ENCODE measurements at places on chromosomes 4 and X. TPM values are rescaled to one million over a fixed set of nuclear protein-coding genes. Genes with fewer than 3 reads are reported as not detected.

THAP9 gene
- total RNA-seq = 0.32 TPM

DNA sequence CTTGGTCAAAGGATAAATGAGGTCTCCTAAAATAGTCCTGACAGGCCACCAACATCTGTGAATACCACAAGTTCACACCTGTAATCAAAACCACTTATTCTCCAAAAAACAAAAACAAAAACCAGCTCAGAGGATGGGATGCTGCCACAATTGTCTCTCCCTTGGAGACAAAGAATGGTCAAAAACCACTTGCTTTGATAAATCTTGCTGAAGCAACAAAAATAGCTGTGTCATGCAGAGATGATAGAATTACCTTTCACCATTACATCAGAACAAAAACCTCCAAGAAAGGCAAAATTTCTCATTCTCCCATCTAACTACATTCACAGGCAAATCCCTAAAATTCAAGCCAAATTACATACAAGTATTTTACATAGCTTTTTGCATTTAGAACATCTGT, 180.4 kb downstream of the MAML3 start:
- no peak for DNase-seq

SLC25A31 gene
- total RNA-seq = not detected

FAT1 gene
- total RNA-seq = 52.9 TPM

ARSJ gene
- total RNA-seq = 14.6 TPM

DNA sequence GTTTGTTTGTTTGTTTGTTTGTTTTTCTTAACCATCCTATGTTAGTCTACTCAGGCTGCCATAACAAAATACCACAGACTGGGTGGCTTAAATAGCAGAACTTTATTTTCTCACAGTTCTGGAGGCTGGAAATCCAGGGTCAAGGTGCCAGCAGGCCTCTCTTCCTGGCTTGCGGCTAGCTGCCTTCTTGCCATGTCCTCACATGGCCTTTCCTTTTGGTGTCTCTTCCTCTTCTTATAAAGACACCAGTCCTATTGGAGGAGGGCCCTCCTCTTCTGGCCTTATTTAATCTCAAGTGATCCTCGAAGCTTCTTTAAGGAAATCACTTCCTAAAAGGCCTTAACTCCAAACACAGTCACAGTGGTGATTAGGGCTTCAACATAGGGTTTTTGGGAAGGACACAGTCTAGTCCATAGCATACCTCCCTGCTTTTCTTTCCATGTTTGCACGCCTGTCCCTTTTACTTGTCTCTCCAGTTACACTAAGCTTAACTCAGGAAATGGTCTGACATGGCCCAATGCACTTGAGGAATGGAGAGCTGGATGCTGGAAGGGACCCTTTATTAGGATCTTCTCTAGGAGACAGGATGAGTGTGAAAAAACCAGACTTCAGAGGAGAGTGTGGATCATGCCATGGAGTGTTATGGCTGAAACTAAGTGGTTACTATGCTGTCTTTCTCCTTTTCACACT, 36.0 kb upstream of the MGST2 start:
- no peak for DNase-seq

- no peak for DNase-seq
These were observed 59.0 kb upstream of the SLIT2 start for GRCh38 chr4:20192736-20193135.

- no peak for DNase-seq
These were observed 56.4 kb downstream of the EGF start for GRCh38 chr4:109969087-109969486.

- no peak for DNase-seq
These were observed 192.1 kb downstream of the SPRY1 start for GRCh38 chr4:123588631-123589241.

DNA sequence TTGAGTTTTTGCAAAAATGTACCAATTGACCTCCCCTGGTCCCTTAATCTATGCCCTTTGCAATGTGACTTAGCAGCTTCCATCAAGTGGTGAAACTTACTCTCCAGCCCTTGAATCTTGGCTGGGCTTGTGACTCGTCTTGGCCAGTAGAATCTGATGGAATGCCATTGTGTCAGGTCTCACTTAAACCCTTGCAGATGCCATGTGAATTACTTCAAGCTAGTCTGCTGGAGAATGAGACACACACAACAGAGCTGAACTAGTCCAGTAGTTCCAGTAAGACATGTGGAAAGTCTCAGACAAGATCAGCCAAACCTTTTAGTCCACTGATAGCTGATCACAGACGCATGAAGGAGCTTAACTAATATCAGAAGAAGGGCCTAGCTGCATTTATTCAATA, 567.8 kb upstream of the CPEB2 start:
- no peak for DNase-seq

DNA sequence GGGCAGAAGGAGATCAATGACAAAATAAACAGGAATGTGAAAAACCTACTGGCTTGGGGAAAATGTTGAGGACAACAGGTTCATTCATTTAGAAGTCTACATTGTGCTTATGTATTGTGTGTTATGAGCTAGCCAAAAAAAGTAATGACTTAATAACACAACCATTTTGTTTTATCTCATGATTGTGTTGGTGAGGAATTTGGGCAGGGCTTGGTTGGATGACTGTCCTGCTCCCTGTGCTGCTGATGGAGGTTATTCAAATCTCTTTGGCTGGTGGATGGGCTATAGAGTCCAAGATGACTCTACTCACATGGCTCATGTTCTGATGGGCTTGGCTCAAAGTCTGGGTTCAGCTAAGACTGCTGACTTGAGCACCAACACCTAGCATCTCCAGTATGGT, 116.3 kb downstream of the HS3ST1 start:
- DNase-seq = no peak

GRCh38 chr4:145920205-145920604, 18.4 kb downstream of the ZNF827 start:
- no peak for DNase-seq

DNA sequence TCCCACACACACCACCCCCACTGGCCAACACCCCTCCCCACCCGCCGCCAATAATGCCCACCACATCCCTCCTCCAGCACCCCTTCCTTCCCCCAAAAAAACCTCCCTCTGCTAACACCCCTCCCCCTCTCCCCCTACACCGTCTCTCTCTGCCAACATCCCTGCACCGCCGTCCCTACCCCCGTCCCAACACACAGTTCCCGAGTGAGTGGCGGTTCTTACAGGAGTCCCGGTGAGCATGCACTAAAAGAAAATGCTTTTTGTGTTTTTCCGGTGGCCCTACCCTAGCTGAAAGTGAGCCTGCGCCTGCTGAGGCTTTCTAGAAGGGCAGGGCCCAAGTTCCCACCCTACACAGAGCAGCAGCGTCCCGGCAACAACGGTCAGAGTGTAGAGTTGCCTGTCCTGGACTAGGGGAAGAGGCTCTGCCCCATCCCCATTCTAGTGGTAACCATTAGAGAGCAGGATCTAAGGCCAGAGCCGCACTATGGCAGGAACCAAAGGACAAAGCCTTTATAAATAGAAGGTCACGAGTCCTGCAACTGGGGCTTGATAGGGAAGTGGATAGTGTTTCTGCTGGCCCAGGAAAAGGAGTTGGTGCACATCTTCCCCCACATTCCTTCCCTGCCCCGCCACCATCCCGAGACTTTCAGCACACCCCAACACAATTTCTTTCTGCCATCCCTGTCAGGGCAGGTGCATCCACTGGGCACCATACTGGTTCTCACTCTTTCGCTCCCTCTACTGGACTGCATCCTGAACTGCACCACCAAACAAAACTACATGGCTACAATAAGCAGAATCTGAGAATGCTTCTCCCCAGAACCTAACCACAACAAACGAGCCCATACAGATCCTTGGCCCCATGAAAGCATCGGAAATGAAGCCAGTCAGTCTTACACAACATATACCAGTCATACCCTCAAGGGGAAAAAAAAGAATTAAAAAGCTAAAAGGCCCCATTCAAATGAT, 78.1 kb upstream of the PAGE3 start:
- no peak for DNase-seq

SORBS2 gene
- total RNA-seq = 246 TPM

GRCh38 chr4:169959254-169959653, 66.9 kb downstream of the MFAP3L start:
- no peak for DNase-seq

SSX1 gene
- total RNA-seq = not detected

ZNF827 gene
- 19.5 TPM for total RNA-seq

DNA sequence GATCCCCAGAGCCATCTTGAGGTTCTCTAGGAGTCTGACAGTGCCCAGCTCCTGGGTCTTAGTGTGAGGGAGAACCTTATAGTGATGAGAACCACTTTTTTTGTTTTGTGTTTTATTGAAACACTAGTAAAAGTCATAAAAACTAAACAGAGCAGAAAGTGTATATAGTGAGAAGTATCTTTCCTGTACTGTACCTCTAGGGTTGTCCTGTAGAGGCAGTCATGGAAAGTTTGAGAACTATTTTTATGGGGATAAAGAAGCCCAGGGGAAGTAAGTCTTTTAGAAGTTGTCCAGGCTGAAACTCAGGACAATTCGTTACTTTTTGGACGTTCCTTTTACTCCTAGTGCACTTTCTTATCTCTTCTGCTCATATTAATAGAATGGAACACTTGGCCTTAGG, 40.9 kb downstream of the ADH5 start:
- no peak for DNase-seq

DNA sequence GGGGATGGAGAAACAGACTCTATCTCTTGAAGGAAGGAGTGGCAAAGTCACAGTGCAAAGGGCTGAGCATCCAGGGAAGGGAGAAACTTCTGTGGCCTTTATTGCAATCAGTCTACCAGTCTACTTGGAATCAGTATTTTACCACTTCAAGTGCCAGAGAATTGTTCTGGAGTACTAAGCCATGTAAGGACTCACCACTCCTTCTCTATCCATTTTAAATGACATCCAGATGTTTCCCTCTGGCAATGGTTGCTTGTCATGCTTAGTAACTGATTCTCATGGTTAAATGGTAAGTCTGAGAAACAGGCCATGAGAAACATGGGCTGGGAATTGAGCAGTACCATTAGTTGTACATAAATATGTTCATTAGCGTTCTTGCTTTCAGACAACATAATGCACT, 21.1 kb upstream of the SMIM10 start:
- DNase-seq = no peak

DNA sequence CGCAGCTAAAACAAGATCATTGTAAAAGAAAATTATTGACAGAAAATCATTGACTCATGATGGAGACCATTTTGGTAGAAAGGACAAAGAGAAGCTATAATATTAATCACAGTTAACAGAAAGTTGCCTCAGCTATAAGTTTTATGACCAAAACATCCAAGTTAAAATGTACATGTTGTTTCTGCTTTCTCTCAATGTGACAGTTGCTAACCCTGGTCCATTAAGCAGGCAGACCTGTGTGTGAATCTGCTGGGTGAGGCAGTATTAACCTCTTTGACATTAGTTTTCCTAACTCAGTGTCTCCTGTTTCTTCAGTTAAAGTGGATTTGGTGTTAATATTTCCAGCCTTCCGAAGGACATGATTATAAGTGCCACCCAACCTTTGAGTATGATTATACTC, 94.8 kb upstream of the DCLK2 start:
- no peak for DNase-seq

GRCh38 chr4:161132715-161133425, 1030.9 kb downstream of the FSTL5 start:
- DNase-seq = no peak

DNA sequence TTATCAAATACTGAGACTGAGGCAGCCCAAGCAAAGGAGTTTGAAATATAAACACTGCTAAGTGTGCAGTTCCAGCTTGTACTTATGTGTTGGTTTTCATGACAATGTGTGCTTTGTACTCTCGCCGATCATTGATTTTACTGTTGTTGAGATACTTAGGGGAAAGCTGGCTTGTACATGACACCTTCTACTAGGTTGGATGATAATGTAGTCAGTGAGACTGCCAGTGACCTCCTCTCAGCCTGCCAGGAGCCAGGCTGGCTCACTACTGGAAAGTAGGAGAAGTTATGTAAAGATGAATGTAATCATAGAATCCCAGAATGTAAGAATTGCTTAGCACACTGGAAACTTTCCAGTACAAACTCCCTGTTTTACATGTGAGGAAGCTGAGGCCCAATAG, 132.0 kb downstream of the AFF2 start:
- no peak for DNase-seq

GRCh38 chr4:102665527-102665926, 95.2 kb downstream of the MANBA start:
- DNase-seq = no peak

- no peak for DNase-seq
These were observed 393.7 kb downstream of the GASK1B start for GRCh38 chr4:157779081-157779480.

CXCL5 gene
- not detected for total RNA-seq

DNA sequence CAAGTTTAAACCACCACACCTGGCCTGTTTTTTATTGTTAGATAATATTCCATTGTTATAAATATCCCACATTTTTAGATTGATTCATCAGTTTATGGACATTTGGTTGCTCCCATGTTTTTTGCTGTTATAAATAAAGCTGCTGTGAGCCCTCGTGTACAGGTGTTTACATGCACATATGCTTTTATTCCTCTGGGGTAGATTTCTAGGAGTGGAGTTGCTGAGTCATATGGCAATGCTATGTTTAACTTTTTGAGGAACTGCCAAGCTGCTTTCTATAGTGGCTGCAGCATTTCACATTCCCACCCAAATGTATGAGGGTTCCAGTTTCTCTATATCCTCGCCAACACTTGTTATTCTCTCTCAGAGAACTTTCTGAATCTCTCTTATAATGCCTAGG, 90.5 kb downstream of the TBL1X start:
- DNase-seq = no peak

GRCh38 chr4:112739442-112739841, 102.5 kb downstream of the LARP7 start:
- DNase-seq = no peak

DNA sequence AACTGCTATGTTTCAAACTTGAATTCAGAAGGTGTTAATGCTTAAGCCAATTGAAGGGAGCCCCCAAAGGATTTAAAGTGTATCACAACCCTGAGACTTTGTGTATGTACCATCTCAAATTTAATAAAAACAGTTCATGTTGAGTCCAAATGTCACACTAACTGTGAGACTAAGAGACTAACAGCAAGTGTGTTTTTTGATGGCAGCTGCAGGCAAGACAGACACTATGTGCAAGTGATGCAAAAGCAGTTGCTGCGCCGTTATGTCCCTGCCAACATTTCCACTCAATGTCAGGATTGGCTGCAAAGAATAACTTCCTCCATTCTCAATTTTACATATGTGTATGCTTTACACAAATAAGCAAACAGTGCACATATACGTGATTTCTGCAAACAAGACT, 594.6 kb downstream of the IL15 start:
- DNase-seq = no peak

- DNase-seq = no peak
These were observed 22.5 kb upstream of the FAM9A start for GRCh38 chrX:8823698-8824097.

GRCh38 chr4:106809076-106809475, 227.0 kb downstream of the DKK2 start:
- DNase-seq = no peak

EOLA2 gene
- 22.8 TPM for total RNA-seq

GRCh38 chr4:632196-632790, 6.9 kb downstream of the PDE6B start:
- no peak for DNase-seq

Data from ascending aorta (tissue), 2 donors.